ENCODE measurements at places on chromosomes 4 and X. TPM values are rescaled to one million over a fixed set of nuclear protein-coding genes. Genes with fewer than 3 reads are reported as not detected.

SAGE1 gene
- total RNA-seq: not detected

MTM1 gene
- 30.9 TPM for total RNA-seq

SLC25A31 gene
- total RNA-seq: not detected

CDKL5 gene
- 2.6 TPM for total RNA-seq

CXorf65 gene
- total RNA-seq: 16.4 TPM

DNA sequence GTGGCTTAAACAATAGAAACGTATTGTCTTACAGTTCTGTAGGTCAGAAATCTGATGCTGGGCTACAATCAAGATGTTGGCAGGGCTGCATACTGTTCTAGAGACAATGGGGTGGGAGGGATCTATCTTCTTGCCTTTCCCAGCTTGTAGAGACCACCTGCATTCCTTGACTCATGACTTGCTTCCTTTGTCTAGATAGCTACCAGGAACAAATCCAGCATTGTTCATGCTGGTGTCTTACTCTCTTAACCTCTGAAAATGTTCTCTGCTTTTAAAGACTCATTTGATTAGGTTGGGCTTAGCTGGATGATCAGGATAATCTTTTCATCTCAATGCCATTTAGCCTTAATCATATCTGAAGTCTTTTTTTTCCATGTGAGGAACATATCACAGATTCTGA lies 169.0 kb downstream of the ZNF330 start:
- no peaks in the 10 kb centered on the region for H3K4me1 ChIP-seq
- no peaks in the 10 kb centered on the region for H3K27me3 ChIP-seq
- H3K4me3 ChIP-seq: no peak overlapping the region

DNA sequence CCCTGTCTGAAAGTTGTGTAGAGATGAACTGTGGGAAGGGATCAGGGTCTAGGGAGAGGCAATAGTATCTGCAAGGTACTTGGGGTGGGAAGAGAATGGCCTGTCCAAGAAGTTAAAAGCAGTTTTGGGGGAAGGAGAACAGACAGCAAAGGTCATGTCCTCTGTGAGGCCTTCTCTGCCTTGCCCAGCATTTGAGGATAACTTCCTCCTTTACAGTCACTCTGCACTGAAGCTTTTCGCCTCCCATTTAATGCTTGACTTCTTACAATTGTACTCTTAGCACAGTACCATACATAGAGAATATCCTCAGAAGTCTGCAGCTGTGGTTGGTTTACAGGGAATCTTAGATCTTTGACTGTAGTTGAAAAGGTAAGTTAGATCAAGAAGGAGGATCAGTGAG lies 121.8 kb upstream of the AP1S2 start:
- DNase-seq: no peak
- H3K4me1 ChIP-seq: no peaks in the 10 kb centered on the region
- H3K36me3 ChIP-seq: no peaks in the 10 kb centered on the region
- H3K27me3 ChIP-seq: peaks cover 42% of the 10 kb centered on the region

DNA sequence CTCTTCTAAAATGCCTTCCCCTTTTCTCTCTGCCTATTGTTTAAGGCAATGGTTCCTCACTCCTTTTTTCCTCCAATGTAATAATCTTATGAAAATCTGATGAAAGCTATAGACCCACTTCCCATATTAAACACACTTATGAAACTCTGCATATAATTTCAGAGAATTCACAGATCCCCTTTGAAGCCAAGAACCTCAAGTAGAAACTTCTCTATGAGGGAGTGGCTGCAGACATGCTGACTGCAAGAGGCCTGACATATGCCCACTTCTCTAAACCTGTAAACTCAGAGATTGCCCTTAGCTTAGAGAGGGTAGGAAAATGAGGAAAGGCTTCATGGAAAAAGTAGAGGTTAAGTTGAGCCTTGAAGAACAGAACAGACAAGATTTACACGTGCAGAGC lies 37.6 kb downstream of the TAB3 start:
- no peak overlapping the region for H3K27ac ChIP-seq
- no peaks in the 10 kb centered on the region for H3K4me1 ChIP-seq
- H3K27me3 ChIP-seq: peaks cover 9% of the 10 kb centered on the region
- peaks cover 17% of the 10 kb centered on the region for H3K36me3 ChIP-seq

DNA sequence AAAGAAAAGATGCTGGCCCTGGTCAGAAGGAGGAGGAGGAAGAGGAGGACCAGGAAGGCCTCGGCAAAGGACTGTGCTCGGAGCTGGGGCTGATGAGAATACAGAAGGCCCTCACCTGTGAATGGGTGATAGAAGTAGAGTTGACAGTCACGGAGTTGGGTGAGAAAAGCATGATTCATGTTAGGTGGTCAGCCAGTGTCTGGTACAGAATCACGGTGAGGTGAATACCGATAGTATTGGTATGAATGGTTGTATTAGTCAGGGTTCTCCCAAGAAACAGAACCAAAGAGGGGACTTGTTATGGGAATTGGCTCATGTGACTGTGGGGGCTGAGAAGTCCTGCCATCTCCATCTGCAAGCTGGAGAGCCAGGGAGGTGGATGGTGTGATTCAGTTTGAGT lies 32.5 kb upstream of the FAM156A start:
- H3K36me3 ChIP-seq: no peaks in the 10 kb centered on the region
- H3K4me3 ChIP-seq: peak overlapping the region; percentile 56
- DNase-seq: no peak
- peak overlapping the region; percentile 78 for H3K27ac ChIP-seq
- H3K27me3 ChIP-seq: peaks cover 34% of the 10 kb centered on the region

DNA sequence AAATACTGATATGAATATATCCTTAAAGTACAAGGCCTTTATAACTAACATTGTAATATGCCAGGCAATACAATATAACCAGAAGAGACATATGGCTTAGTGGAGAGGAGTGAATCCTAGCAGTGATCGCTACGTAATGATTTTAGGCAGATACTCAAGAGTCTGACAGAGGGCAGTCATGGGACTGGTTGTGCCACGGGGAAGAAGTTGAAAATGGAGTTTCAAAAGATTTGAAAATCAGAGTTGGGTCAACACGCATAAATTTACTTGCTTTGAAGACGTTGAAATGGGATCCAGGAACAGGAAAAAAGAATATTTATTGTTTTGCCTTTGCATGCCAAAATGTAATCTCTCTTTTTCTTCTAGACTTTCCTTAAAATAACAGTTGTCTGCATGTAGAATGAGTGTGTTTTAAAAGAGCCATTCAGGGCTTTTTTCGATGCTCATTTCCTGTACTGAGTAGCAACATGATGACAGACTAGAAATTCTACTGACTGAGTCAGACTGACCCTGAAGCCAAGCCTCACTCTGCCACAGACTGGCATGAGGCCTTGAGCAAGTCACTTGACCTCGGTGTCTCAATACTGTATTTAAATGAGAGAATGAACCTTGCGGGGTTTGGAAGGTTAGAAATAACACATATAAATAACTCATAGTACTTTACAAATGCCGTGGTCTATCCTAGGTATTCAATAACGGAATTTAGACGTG lies 8.1 kb upstream of the SMS start:
- peak overlapping the region; percentile 90 for H3K27ac ChIP-seq
- H3K27me3 ChIP-seq: no peaks in the 10 kb centered on the region
- peaks cover 32% of the 10 kb centered on the region for H3K4me1 ChIP-seq
- peaks cover 3% of the 10 kb centered on the region for H3K36me3 ChIP-seq
- DNase-seq: peak; percentile 30

DNA sequence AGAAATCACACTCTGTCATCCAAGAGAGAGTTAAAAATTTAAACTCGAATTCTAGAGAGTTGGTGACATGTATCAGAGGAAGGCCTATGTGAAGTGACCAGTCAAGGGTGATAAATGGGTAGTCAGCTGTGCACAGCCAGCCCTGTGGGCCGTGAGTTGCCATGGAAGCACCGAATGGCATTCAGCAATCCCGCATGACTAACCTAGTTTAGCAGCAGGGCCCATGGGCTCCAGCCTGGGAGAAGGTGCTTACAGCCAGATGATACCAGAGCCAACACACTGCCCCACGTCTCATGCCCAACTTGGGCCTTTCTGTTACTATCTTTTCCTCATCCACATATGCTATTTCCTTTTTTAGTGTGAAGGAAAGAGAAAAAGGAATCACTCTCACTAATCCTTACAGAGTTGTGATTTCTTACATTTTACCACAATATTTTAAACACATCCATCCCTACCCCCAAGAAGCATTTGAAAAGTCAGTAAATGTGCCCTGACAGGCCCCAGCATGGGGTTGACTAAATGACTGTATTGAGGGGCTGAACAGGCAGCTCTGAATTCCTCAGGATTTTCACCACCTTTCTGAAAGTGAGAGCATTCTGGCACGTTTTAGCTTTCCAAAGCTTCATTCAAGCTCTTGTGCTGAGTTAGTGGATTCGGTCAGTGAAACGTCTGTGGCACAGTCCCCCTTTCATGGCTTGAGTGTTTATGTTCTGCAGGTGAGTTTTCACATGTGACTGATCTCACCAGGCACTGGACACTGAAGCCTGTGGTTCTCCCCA lies 104.2 kb downstream of the AFF1 start:
- H3K36me3 ChIP-seq: no peaks in the 10 kb centered on the region
- peaks cover 32% of the 10 kb centered on the region for H3K4me1 ChIP-seq
- H3K27ac ChIP-seq: no peak overlapping the region
- no peak for DNase-seq
- no peaks in the 10 kb centered on the region for H3K27me3 ChIP-seq

Measured in activated T-cell treated with anti-CD3 and anti-CD28 coated beads, Interleukin-2, amount 50 U/mL, for 72 hours (primary cell).